ENCODE measurements at places on chromosomes 6 and 20.
A peak's percentile ranks its signal among the peaks of the same experiment; 100 is the strongest.

- no peak for DNase-seq
These were observed 127.4 kb downstream of the BCAS1 start for GRCh38 chr20:53942973-53943372.

DNA sequence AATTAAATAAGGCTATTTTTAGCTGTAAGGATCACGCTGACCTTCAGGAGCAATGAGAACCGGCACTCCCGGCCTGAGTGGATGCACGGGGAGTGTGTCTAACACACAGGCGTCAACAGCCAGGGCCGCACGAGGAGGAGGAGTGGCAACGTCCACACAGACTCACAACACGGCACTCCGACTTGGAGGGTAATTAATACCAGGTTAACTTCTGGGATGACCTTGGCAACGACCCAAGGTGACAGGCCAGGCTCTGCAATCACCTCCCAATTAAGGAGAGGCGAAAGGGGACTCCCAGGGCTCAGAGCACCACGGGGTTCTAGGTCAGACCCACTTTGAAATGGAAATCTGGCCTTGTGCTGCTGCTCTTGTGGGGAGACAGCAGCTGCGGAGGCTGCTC, 84.0 kb downstream of the RAMACL start:
- DNase-seq: no peak

DNA sequence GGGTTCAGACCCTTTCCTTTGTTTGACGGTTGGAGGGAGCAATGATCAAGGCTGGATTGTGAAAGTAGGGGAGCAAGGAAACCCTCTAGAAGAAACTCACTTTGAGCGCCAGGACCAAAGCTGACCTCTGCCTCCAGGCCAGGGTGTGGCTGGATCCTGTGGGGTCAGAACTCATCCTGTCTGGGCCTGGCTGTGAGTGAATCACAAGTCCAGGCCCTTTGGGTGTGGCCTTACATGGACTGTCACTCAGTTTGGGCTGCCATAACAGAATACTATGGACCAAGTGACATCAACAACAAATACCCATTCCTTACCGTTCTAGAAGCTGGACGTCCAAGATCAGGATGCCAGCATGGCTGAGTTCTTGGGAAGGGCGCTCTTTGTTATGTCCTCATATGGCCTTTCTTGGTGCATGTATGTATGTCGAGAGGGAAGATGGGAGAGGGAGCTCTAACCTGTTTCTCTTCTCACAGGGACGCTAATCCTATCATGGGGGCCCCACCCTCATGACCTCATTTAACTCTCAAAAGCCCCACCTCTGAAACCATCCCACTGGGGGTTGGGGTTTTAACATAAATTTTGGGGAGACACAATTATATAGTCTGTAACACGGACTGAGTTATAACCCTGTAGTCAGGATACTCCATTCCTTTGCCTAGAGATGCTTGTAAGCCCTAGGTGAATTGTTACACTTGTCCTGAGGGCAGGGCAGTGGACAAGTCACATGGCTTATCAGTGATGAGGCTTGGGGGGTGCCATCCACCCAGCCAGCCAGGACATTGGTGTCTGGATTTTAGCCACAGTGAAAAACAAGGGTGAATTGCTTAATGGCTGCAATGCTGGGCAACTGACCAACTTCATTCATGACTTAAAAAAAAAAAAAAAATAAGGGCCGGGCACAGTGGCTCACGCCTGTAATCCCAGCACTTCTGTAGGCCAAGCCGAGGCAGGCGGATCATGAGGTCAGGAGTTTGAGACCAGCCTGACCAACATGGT, 80.0 kb downstream of the TRMT11 start:
- no peak for DNase-seq

- no peak for DNase-seq
These were observed 543.8 kb upstream of the JAG1 start for GRCh38 chr20:11217326-11218172.

DNA sequence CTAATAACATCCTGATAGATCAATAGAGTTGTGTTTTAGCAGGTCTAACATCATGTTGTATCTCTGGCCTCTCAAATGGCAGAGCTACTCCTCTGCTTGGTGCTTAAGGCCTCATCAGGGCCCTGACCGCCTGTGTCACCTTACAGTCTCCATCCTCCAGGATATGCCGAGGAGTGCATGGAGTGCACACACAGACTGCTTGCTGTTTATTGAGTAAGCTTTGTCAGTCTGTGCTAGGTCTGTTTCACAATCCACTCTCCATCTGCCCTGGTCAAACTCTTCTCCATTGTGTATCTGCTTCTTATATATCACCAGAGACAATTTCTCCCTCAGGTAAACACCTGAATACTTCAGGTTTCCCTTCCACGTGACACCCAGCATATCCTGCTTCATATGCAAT, 136.1 kb downstream of the SLC24A3 start:
- DNase-seq: no peak

GRCh38 chr20:46328200-46328882, 20.0 kb upstream of the CDH22 start:
- no peak for DNase-seq

GRCh38 chr20:33868595-33868994, 57.4 kb downstream of the CHMP4B start:
- no peak for DNase-seq

- DNase-seq: no peak
These were observed 64.5 kb upstream of the TINAG start for GRCh38 chr6:54243699-54244098.

DNA sequence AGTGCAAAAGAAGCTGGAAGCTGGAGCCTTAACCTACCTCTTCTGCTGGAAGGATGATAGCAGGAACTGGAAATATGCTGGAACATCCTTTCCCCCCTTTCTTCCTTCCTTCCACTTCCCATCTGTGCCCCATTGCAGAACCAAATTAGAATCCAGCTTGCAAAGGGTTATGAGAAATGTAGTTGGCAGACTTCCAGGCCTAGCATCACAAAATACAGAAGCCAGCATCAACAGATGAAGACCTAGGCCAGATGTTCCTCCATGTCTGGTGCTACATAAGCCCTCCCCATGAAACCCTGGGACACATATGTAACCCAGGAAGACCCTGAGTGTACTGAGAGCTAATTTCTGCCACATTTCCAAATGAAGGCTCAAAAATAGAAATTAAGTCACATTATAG, 40.0 kb upstream of the TFAP2B start:
- peak; percentile 5 for DNase-seq

- no peak for DNase-seq
These were observed 1299.4 kb upstream of the MAP3K7 start for GRCh38 chr6:91886183-91886795.

DNA sequence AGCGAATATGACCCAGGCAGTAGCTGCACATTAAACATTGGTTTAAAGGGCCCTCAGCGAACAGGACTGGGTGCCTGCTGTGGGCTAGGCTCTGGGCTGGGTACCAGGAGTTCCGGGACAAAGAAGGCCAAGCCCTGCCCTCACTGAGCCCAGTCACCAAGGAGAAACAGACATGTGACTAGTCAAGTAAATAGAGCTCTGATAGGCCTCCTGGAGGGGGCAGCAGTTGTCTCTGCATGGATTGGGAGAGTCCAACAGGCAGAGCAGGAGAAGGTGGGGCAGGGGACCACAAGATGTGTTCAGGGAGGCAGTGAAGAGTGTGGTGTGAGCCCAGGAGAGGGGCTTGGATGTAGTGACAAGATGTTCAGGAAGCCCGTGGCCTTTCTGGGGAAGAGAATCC, 3.1 kb downstream of the HM13 start:
- DNase-seq: peak; percentile 68

DNA sequence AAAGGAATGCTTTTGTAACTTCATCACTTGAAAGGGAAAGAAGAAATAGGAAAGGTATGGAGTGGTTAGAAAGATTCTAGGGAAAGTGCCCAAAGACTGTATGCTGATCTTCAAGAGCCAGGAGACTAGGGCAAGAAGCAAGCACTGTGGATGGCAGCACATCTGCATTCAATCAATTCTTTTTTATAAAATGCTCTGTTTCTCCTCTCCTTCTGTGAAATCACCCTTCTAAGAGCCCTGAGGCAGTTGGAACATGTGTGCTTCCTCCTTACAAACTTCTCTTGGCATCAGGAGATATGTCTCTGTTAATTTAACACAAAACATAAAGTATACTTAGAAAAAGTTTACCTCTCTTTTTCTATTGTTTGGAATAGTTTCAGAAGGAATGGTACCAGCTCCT, 1162.2 kb upstream of the GJE1 start:
- no peak for DNase-seq

DNA sequence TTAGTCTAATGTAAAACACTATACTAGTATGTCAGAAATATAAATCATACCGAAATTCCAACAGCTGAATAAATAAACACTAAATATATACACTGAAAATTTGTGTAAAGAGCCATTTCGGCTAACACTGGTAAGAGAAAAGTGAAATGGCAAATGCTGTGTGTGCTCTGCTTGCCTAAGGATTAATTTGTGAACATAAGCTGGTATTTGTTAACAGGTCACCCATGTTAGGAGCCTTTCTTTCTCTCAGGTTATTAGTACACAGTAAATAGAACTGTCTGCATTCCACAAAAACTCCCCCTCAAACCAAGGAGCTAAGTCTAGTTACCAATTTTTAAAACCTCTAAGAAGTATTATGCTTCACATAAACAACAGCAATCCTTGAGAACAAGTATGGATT, 27.0 kb downstream of the ELOVL5 start:
- no peak for DNase-seq

DNA sequence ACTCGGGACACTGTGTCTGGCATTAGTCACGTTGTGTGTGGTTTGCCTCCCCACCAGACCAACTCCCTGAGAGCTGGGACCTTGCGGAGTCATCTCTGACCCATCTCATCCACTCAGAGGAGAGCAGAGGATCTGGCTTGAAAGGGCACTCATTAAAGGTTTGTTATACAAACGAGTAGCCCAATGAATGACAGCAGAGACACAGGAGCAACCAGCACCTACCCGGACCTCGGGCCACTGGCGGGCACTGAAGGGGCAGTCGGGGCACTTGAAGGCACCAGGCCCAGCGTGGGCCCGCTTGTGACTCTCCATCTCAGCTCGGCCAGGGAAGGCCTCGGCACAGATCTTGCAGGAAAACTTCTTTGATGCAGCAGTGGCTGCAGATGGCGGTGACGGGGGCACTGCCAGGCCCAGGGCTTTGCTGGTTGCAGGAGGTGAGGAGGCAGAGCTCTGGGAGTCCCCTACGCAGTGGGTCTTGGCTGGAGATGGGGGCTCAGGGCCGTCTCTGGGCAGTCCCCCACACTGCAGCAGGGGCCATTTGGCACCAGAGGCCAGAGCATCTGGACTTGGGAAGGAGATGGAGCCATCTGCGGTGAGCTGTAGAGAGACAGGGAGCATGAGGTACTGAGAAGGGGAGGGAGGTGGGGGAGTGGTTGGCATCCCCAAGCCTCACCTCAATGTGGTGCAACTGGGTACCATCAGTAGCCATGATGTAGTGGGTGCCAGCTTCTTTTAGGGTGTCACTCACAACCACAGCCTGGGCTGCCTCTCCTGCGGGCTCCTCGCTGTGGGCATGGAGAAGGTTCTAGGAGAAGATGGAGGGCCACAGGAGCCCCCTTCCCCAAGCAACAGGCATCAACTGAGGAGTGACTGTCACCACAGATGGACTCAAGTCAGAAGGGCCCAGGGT, 17.7 kb downstream of the PCIF1 start:
- DNase-seq: no peak

DNA sequence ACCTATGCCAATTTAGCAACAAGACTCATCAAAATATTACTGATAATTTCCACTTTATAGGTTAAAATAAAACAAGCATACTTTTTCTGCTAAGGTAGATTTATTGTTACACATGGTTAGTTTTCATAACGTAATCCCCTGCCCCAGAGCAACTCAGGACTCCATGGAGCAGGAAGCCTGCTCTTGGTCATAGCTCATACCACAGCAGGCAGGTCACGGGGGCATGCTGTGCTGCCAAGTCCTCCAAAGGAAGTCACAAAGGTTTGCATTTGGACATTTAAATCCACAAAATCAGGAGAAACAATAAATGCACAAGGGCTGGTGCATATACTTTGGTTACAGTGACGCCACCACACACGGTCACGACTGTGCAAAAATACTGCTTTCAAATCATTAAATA, 12.5 kb downstream of the GZF1 start:
- DNase-seq: no peak

- no peak for DNase-seq
These were observed 261.0 kb upstream of the RIN2 start for GRCh38 chr20:19497064-19497463.

GRCh38 chr20:3697588-3698305, 14.7 kb downstream of the SIGLEC1 start:
- no peak for DNase-seq

GRCh38 chr6:125612345-125612846, 137.0 kb upstream of the HEY2 start:
- no peak for DNase-seq

DNA sequence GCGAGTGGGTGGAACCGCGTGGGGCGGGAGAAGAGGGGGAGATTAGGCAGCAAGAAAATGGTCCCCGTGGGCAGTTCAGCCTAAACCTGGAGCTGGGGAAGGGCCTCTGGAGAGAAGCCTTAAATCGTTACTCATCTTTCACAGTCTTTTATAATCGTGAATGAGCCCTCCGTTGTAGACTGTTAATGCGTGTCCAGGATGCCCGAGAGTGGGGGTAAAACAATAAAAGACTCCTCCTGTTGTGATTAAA, 11.0 kb upstream of the ELOVL5 start:
- DNase-seq: no peak

DNA sequence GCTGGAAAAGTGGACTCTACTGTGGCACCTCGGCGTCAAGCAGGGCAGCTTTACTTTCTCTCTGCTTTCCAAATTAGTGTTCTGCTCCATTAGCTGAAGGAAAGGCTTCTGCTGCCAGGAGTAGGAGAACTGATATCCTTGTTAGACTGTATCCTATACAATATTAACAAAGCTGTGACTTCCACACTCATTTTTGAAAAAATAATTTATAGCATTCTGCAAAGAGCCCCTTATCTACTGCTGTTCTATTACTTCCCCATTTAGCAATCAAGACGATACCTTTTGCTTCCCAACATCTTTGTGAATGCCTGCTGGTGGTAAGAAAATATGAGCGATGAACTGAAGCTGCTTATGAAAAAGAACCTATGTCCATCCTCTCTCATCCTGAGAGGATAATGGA, 151.1 kb downstream of the UBE3D start:
- DNase-seq: no peak

- DNase-seq: no peak
These were observed at the start of gene FOXS1 for GRCh38 chr20:31845300-31845863. Gene FOXS1, minus strand, starts transcription at chr20:31845604. Its CDS starts 62 bp downstream, at chr20:31845542.

DNA sequence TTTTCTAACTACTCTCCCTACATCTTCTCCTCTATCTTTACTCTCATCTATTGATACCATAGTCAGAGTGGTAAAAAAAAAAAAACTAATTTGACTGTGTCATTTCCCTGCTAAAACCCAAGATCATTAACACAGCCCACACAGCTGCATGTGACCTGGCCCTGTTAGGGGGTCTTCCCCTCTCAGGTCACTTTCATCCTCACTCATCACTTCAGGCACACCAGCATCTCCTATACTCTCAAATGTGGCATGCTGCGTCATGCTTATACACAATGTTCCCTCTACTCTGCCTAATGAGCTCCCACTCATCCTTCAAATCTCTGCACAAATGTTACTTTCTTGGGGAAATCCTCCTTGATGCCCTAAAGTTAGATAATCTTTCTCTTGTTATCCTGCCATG, 86.8 kb downstream of the CDK19 start:
- DNase-seq: no peak

All from SHP77 (cell line).